ENCODE measurements at places on chromosomes 13 and 19.

DNA sequence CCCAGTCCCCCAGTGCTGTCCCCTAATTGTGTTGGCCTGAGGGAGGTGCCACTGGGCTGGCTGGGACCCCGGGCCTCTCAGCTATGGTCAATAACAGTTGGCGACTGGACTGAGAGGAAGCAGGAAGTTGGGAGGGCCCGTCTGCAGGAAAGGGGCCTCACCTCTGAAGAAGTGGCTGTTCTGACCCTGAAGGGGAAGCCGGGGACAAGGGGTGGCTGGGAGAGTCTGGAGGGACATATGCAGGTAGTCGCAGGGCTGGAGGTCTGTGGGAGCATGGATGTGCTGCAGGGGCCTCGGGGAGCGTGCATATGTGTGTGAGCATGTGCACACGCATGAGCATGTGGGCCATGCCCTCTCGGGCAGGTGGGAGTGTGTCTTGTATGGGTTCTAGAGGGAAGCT lies 5.9 kb downstream of the PKN1 start:
- no peak for DNase-seq

- DNase-seq: no peak
Observed at GRCh38 chr19:28351761-28352160, 861.2 kb downstream of the UQCRFS1 start.

DNA sequence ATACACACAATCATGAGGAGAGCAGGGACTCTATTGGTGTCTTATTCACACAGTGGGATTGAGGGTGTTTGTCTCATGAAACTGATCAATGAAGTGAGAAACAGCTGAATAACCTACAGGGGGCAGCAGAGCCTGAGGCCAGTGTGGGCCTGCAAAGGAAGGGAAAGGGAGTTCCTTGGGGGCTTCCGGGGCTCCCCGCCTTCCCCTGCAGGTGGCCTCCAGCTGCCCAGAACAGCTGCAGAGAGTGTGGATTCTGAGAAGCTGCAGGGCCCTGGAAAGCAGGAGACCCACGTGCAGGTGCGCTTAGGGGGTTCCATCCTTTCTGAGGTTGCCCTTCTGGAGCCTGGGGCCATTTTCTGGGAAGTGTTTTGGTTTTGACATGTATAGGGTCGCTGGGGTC lies 20.1 kb downstream of the ZNF763 start:
- no peak for DNase-seq

- no peak for DNase-seq
Observed at GRCh38 chr13:76929320-76929719, 19.0 kb upstream of the ACOD1 start.

GRCh38 chr19:3006075-3006767 lies 22.9 kb downstream of the TLE2 start:
- DNase-seq: no peak

DNA sequence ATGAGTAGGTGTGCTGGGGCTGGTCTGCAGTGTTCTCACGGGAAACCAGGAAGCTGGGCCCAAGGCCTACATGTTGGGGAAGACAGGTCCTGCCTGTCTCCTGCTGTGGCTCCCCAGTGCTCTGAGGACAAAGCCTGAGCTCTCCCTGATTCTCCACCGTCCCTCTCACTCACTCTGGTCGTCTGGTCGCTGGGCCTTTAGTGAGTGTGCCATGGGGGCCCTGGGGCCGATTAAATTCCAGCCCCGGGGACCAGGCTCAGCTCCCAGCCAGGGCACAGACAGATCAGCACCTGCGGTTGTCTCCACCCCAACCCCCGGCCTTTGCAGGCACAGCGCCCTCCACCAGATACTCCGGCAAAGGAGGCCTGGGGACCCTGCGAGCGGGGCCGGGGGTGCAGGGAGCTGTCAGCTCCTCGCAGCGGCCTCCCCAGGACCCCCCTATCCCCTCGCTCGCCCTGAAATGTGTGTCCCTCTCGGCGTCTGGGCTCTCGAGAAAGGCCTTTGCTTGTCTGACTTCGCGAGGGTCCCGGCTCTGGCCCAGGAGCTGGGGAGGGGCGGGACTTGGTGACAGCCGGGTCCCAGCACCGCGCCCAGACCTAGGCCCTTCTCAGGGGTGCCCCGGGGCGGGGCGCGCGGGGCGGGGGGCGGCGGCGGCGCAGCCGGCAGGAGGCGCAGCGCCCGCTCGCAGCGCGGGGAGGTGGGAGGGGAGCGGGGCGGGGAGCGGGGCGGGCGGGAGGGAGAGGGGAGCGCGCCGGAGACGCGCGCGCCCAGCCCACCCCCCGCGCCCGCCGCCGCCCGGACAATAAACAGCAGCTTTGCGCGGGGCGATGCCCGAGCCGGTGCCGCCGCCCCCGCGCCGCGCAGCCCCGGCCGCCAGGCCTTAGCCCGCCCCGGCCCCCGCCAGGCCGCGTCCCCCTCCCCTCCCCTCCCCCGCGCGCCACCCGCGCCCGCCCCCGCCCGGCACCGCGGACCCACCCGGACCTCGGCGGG lies at the start of gene PALM:
TSS of gene PALM (plus strand) at position 782 of the 990 bp plus-strand sequence. CDS start 212 bp downstream, outside the sequence.
- DNase-seq: no peak

Data from activated T-cell treated with anti-CD3 and anti-CD28 coated beads for 24 hours (primary cell).